ENCODE measurements at places on chromosomes 1 and 21. TPM values are rescaled to one million over a fixed set of nuclear protein-coding genes. Genes with fewer than 3 reads are reported as not detected.

The LYPD8 gene
- not detected for total RNA-seq

The NUF2 gene
- 92.5 TPM for total RNA-seq

The TMCC2 gene
- 5.2 TPM for total RNA-seq

The CAMK2N1 gene
- not detected for total RNA-seq

The ATAD3C gene
- 2.1 TPM for total RNA-seq

The THBS3 gene
- 37.1 TPM for total RNA-seq

The F3 gene
- 0.20 TPM for total RNA-seq

The PIK3CD gene
- total RNA-seq, result 37.1 TPM

The CLCA1 gene
- total RNA-seq, result not detected

The SPRR2B gene
- not detected for total RNA-seq

The KRTAP10-8 gene
- not detected for total RNA-seq

The CD52 gene
- total RNA-seq, result 769 TPM

The OR14K1 gene
- not detected for total RNA-seq

The ITGB3BP gene
- total RNA-seq, result 113 TPM

The RIMS3 gene
- 106 TPM for total RNA-seq

The LDLRAD1 gene
- total RNA-seq, result not detected
